ENCODE measurements at places on chromosomes 13 and 19. TPM values are rescaled to one million over a fixed set of nuclear protein-coding genes. Genes with fewer than 3 reads are reported as not detected.

NCR1 gene
- not detected for total RNA-seq

- no peak for DNase-seq
These were observed 100.0 kb downstream of the TSHZ3 start for GRCh38 chr19:31249217-31249616.

DNA sequence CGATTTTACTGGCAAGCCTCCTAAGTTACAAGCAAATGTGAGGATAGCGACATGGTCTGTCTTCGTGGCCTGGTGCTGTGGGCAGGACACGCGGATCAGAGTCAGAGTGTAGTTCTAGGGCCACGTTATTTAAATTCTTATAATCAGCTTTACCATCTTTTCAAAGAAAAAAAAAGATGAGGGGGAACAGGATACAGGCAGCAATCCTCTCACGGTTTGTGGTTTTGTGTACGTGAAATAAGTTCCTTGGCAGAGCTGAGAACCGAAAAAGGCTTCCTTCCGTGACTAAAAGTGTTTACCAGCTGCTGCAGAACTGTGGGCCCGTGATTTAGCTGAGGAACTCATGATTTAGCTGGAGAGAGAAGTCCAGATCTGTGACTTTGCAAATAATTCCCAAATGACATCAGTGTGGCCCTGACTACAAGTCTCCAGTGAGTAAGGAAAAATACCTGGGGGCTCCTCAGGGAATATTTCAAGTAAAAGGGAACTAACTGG is 27.2 kb downstream of the RCBTB2 start:
- DNase-seq: no peak

GRCh38 chr19:48614436-48615230 is at the start of gene FAM83E:
Gene FAM83E (minus strand): TSS chr19:48615076. CDS start chr19:48613372, 1,704 bp downstream.
- DNase-seq: no peak

KLK5 gene
- not detected for total RNA-seq

- DNase-seq: no peak
These were observed 144.1 kb downstream of the DPF1 start for GRCh38 chr19:38079926-38080380.

GRCh38 chr13:75404726-75405125 is 77.2 kb downstream of the TBC1D4 start:
- no peak for DNase-seq

- no peak for DNase-seq
These were observed 237.7 kb upstream of the DACH1 start for GRCh38 chr13:72104656-72105180.

DNA sequence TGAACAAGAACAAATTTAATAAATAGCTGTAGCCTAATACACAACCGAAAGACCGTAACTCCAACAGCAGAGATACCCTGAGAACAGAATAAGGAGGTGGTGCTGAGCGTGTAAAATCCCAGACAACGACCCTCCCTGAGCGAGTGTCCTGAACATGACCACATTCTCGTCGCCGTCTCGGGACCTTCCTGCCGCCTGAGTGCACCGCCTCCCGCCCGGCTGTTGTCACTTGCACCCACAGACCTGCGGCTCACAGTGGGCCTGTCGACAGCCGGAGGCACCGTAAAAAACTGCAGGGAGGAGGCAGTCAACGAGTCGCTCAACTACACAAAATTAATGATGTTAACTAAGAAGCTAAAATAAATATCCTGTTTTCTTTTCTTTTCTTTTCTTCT is 35.8 kb upstream of the GRTP1 start:
- DNase-seq: no peak

- peak; percentile 16 for DNase-seq
These were observed 14.7 kb upstream of the ADGRE5 start for GRCh38 chr19:14366529-14366928.
